ENCODE measurements at places on chromosomes 6 and 20. TPM values are rescaled to one million over a fixed set of nuclear protein-coding genes. Genes with fewer than 3 reads are reported as not detected.

MAS1 gene
- total RNA-seq, result not detected

CYP24A1 gene
- total RNA-seq, result 4.9 TPM

GRCh38 chr6:150876598-150876997 lies 11.1 kb downstream of the MTHFD1L start:
- no peak for DNase-seq

DNA sequence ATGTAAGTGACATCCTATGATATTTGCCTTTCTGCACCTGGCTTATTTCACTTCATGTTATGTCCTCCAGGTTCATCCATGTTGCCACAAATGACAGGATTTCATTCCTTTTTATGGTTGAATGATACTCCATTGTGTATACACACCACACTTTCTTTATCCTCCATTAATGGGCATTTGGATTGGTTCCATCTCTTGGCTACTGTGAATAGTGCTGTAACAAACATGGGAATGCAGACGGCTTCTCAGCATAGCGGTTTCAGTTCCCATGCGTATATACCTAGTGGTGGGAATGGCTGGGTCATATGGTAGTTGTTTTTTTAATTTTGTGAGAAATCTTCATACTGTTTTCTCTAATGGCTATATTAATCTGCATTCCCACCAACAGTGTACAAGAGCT lies 14.8 kb downstream of the MTHFD1L start:
- DNase-seq, result no peak

DNA sequence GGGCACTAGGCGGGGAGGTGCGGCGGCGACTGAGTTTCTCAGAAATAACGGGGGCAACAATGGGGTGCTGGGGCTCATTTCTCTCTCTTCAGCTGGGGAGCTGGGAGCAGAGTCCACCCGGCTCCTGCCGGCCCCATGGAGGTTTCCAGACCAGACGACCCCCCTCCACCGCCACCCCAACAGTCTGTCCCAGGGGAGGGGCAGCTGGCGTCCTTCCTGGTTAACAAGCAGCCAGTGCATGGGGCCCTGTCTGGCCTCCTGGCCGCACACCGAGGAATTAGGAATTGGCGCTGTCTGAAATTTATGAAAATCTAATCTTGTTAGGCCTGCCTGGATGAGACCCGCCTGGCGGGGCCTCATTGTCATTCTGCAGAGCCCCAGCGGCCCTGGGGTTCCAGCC lies 42.4 kb downstream of the PMEPA1 start:
- DNase-seq, result no peak

GRCh38 chr6:100105138-100105537 lies 111.1 kb upstream of the MCHR2 start:
- no peak for DNase-seq

- DNase-seq, result no peak
These were observed 39.5 kb downstream of the AHI1 start for GRCh38 chr6:135458051-135458450.
